Effector memory CD8-positive, alpha-beta T cell (primary cell): ENCODE measurements at places on chromosomes 13 and 19.
A peak's percentile ranks its signal among the peaks of the same experiment; 100 is the strongest.

DNA sequence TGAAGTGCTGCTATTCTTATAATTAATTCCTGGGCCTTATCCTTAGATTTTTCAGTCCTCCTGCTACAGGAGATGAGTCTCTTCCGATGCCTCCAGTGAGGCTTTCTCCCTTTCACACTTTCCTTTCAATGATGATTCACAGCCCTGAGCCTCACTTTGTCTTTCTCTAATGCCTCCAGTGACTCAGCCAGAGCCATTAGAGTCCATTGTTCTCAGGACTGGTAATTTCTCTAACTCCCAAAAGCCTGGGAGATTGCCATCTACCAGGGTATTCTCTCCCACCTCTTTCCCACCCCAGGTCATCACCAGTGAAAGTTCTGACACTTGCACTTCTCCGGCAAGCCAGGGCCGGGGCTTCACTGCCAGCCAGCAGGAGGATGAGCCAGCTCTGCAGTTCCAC is 49.6 kb upstream of the ARGLU1 start:
- DNase-seq = no peak

DNA sequence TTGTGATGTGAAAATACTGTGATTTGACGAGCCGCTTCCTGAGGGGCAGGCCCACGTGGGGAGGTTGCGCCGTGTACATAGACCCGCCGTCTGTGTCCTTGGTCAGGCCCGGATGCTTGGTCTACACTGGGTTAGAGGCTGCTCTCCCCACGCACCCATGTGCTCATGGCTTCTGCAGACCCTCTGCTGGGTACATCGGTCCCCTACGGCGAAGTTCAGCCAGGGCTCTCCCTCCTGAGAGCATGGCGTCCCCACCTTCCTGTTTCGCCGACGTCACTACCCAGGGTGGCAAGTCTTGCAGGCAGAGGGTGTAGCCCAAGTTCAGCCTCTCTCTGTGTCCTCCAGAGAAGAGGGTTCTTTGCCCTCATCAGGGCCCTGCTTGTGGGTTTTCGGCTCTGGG is 11.0 kb downstream of the COMP start:
- DNase-seq = no peak

GRCh38 chr19:36169084-36169760 is 17.0 kb upstream of the COX7A1 start:
- no peak for DNase-seq

- no peak for DNase-seq
Observed at GRCh38 chr13:37995092-37995491, 125.5 kb upstream of the TRPC4 start.

GRCh38 chr13:50909605-50910484 is at the start of gene RNASEH2B:
Gene RNASEH2B (plus strand): TSS chr13:50909791. CDS start chr13:50910077, 286 bp downstream.
- peak; percentile 58 for DNase-seq

GRCh38 chr13:107574517-107575210 is 640.7 kb downstream of the LIG4 start:
- no peak for DNase-seq

DNA sequence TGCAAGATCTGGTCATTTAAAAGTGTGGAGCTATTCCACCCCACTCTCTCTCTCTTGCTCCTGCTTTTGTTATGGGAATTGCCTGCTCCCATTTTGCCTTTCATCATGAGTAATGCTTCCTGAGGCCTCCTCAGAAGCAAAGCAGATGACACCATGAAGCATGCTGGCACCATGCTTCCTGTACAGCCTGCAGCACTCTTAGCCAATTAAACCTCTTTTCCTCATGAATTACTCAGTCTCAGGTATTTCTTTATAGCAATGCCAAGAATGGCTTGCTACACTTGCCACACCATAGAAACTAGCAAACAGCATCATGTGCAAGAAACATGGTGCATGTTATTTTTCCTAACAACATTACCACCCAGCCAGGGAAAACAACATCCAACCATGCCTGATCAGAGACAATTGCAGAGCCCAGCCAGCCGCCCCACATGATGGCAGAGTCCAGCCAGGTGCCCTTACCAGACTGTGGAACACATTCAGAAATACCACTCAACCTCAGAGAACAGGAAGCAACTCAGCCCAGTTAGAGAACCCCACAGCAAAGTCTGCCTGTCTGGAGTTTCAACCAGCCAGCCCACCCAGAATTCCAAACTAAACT is 36.9 kb downstream of the SYDE1 start:
- no peak for DNase-seq

DNA sequence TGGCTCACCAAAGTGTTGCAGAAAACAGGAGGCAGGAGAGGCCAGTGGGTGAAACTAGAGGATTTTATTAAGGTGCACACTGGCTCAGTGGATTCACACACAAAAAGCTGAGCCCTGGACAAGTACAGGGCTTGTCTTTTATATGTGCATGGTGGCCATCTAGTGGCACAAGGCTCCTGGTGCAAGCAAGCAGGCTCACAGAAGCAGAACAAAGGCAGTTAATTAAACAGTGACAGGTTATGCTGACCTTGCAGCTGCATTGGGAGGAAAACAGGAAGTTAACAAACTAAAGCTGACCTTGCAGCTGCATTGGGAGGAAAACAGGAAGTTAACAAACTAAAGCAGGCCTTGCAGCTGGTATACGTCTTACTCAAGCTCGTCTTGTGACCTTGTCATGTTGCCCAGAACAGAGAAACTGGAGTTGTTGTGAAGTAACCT is 65.3 kb upstream of the ZNF681 start:
- no peak for DNase-seq

GRCh38 chr19:37654118-37654517 is 1.1 kb downstream of the ZFP30 start:
- DNase-seq = no peak

- DNase-seq = no peak
Observed at GRCh38 chr13:113098162-113098732, 7.3 kb upstream of the F7 start.
